Activated naive CD4-positive, alpha-beta T cell treated with anti-CD3 and anti-CD28 coated beads for 36 hours (primary cell): ENCODE measurements at places on chromosomes 16 and 17. TPM values are rescaled to one million over a fixed set of nuclear protein-coding genes. Genes with fewer than 3 reads are reported as not detected.
A peak's percentile ranks its signal among the peaks of the same experiment; 100 is the strongest.

DNA sequence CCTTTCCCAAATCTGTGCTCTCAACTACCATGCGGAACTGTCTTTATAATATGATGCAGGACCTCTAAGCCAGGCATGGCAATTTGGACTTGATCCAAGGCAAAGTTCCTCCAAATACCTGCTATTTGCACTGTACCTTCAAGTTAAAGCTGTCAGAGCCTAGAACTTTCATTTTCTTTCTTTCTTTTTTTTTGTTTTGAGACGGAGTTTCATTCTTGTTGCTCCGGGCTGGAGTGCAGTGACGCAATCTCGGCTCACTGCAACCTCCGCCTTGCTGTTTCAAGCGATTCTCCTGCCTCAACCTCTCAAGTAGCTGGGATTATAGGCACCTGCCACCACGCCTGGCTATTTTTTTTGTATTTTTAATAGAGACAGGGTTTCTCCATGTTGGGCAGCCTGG lies 51.7 kb downstream of the ARHGAP27 start:
- H3K4me3 ChIP-seq, result no peak overlapping the region
- no peaks in the 10 kb centered on the region for H3K36me3 ChIP-seq
- H3K27ac ChIP-seq, result no peak overlapping the region
- peaks cover 3% of the 10 kb centered on the region for H3K4me1 ChIP-seq
- no peaks in the 10 kb centered on the region for H3K27me3 ChIP-seq

DNA sequence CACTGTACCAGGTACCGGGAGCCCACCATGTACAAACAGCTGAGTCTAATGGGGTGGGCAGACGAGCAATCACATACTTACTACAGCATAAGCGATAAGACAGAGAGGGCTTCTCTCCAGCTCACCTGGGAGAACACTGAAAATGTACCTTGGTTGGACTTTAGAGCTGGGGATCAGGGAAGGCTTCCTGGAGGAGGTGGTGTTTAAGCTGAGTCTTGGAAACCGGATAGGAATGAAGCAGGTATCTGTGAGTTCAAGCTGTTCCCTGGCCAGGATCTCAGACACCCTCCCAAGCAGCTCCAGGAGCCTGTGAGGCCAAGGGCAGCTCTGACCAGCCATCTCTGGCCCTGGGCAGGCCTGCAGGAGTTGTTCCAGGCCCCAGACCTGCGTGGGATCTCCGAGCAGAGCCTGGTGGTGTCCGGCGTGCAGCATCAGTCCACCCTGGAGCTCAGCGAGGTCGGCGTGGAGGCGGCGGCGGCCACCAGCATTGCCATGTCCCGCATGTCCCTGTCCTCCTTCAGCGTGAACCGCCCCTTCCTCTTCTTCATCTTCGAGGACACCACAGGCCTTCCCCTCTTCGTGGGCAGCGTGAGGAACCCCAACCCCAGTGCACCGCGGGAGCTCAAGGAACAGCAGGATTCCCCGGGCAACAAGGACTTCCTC lies 8.0 kb upstream of the SERPINF1 start:
- H3K4me3 ChIP-seq, result no peak overlapping the region
- no peak overlapping the region for H3K27ac ChIP-seq
- DNase-seq, result no peak

The SOST gene
- not detected for total RNA-seq

The ASPA gene
- total RNA-seq, result 0.29 TPM

- DNase-seq, result no peak
- peaks cover 25% of the 10 kb centered on the region for H3K27me3 ChIP-seq
- H3K4me1 ChIP-seq, result no peaks in the 10 kb centered on the region
- H3K4me3 ChIP-seq, result no peak overlapping the region
Observed at GRCh38 chr17:74055508-74056160, 147.8 kb upstream of the RPL38 start.

DNA sequence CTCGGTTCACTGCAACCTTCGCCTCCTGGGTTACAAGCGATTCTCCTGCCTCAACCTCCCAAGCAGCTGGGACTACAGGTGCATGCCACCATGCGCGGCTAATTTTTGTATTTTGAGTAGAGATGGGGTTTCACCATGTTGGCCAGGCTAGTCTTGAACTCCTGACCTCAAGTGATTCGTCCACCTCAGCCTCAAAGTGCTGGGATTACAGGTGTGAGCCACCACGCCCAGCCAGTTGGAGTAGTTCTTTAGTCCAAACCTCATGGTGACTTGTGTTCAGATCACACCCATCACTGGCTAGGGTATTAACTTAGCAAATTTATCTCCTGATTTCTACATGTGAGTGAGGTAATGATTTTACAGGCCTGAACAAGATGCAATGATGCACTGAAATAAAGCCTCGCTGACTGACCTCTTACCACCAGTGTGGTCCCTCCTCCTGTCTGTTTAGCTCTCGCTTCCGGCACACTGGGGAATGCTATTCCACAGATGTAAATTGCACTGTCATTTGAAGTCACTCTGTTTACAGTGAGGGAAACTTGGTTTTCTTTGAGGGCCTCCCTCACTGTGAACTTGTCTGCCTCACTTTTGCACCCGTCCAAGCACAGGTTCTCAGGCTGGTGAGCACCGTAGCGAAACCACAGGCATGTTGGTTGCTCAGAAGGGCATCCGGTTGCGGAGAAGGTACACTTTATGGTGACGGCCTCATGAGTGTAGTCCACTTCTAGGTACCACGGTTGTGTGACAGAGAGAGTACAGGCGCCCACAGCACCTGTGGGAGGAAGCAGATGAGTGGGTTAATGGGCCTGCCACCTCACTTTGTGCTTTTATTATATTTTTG lies 5.5 kb downstream of the IGSF6 start:
- peaks cover 2% of the 10 kb centered on the region for H3K36me3 ChIP-seq
- H3K4me3 ChIP-seq, result peak overlapping the region; percentile 25
- peak; percentile 91 for DNase-seq
- no peaks in the 10 kb centered on the region for H3K27me3 ChIP-seq
- peak overlapping the region; percentile 76 for H3K27ac ChIP-seq
